ENCODE measurements at places on chromosomes 16 and 17.

DNA sequence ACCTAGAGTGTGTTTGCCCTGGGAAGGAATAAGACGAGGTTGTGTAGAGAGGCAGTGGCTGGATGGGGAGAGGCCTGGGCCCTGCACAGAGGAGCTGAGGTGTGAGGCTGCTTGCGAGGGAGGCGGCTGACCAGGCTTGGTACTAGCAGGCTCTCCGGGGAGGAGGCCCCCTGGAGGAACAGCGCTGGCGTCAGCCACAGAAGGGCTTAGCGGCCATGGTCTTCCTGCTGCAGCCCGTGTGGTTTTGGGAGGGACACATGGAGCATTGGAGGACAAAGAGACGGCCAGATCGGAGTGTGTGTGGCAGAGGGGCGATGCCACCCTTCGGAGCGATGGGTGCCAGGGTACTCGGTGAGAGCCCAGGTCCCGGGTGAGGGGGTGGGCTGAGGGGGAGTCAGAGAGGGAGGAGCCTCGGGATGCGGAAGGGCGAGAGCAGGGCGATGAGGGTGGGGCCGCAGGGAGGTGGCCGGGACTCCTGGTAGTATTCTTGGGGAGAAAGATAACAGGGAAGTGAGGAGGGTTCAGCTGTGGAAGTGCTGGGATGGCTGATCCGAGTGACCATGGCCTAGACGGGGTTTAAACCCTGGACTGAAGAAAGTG is 8.3 kb downstream of the BANP start:
- no peak for DNase-seq

DNA sequence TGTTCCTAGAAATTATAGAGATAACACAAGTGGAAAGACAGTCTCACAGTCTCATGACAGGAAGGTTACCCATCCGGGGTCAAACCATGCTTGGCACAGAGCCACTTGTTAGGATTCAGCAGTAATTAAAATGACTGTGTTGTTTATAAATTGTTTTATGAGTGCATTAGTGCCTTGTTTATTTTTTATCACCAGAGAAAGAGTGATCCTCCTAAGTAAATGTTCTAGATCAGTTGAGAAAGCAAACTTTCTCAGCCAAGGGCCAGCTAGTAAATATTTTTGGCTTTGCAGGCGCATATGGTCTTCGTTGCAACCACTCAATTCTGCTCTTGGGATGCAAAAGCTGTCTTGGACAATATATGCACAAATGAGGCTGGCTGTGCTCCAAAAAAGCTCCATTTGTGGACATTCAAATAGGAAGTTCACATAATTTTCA is 253.9 kb upstream of the CACNG5 start:
- DNase-seq: no peak

GRCh38 chr16:55242667-55243066 is 81.3 kb upstream of the IRX6 start:
- DNase-seq: no peak

- no peak for DNase-seq
Measured at GRCh38 chr16:88901718-88902337, 35.4 kb upstream of the PABPN1L start.

- no peak for DNase-seq
Measured at GRCh38 chr17:61799812-61800484, 63.4 kb downstream of the BRIP1 start.

- no peak for DNase-seq
Measured at GRCh38 chr16:81650982-81651562, 128.0 kb upstream of the PLCG2 start.

DNA sequence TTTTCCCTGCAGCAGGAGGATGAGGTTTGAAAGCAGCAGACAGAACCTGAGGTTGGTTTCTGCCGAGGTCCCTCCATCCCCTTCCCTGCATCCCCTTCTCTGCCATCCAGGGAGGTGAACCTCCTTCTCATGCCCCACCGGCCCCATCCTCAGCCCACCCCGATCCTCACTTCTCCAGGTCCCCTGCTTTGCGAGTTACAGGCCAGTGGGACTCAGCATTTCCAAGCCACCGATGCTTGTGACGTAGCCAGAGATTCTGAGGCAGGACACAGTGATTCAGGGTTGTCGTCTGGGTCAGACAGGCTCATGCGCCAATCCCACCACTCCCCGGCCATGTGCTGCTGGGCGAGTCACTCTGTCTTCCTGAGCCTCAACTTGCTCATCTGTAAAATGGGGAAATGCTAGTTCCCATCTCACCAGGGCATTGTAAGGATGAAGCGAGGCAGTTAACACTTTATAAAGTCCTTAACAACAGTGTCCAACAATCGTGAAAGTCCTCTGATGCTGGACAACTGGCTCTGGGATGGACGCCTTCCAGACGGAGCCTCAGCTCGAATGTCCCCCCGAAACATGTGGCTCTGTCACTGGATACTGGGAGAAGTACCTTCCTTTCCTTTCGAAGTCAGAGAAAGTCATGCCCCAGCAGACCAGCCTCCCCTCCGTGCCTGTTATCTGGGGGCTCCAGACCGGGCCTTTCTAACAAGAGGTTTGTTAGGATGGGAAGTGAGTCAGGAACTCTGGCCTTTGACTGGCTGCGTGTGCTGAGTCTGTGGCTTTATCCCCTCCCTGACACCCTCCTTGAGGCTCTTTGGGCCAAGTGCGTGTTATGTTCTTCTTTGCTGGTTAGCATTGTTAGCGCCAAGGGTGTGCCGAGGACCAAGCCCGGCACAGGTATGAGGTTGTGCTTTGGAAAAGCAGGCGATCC is 21.9 kb downstream of the SEC14L5 start:
- no peak for DNase-seq

GRCh38 chr17:74386386-74386785 is 19.1 kb downstream of the GPR142 start:
- no peak for DNase-seq

- no peak for DNase-seq
Measured at GRCh38 chr17:13384626-13385025, 217.1 kb downstream of the HS3ST3A1 start.

DNA sequence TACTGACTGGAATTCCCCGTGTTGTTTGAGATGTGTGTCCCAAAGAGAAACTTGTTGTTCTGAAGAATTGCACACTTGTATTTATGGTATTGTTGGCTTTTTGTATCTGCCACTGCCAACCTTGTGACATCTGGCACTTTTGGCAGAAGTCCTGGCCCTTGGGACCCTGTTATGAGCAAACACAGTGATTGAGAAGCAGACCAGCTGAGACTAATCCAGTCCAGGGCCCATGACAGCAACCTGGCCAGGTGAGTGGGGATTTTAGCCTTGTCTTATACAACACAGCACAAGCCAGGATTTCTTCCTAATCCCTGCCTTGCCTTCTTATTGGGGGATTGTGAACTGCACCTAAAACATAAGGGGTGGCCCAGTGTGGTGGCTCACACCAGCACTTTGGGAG is 80.0 kb downstream of the NTN1 start:
- DNase-seq: no peak

GRCh38 chr17:20281860-20282259 is 185.5 kb downstream of the LGALS9B start:
- no peak for DNase-seq

DNA sequence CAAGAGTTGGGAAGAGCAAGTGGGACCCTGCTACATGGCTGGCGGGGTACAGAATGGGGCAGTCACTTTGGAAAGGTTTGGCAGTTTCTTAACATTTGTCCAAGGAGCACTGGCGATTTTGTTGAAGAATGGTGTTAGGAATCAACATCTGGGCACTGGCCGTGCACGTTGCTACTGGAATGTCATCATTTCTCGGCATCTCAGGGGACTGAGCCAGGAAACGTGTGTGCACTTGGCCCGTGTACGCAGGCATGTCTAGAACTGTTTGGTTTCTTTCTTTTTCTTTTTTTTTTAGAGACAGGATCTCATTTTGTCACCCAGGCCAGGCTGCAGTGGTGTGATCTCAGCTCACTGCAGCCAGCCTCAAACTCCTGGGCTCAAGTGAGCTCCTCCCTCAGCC is 17.3 kb upstream of the FOXK2 start:
- DNase-seq: no peak

- DNase-seq: no peak
Measured at GRCh38 chr17:296906-297690, 55.5 kb downstream of the RPH3AL start.

DNA sequence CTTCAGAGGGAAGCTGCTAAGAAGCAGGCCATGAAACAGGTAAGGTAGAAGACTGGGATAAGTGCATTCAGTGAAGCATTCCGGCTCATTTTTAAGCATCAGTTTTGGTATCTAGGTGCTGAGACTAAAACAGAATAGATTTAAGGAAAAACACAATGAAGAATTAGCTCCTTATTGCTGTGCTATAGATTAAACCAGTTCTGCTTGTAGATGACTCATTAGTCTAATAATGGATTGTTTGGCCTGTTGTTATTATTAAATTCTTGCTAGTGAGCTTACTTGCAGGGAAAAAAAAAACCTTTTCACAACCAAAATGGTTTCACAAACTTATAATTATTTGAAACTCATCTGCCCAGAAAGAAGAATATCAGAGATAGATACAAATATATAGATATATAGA is 55.9 kb downstream of the NSRP1 start:
- no peak for DNase-seq

- no peak for DNase-seq
Measured at GRCh38 chr17:71327376-71328059, 793.3 kb upstream of the SOX9 start.

GRCh38 chr16:6382924-6383459 is 949.7 kb upstream of the RBFOX1 start:
- no peak for DNase-seq

GRCh38 chr17:32174889-32175288 is 32.6 kb downstream of the RHOT1 start:
- no peak for DNase-seq

DNA sequence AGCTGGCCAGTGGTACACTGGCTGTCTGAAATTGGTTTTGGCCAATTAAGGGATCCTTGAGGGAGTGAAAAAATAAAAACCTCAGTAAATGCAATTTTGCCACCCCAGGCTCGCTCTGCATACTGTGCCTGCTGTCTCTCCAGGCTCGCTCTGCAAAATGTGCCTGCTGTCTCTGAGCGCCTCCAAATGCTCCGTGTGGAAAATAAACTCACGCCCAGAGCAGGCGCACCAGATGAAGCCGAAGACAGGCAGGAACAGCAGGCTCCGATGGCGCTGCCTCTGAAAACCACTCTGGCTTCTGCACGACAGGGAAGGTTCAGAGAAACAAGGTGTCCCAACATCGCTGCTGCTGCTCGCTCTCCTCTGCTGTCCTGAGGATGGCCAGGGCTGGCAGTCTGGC is 29.1 kb downstream of the SNN start:
- DNase-seq: no peak

DNA sequence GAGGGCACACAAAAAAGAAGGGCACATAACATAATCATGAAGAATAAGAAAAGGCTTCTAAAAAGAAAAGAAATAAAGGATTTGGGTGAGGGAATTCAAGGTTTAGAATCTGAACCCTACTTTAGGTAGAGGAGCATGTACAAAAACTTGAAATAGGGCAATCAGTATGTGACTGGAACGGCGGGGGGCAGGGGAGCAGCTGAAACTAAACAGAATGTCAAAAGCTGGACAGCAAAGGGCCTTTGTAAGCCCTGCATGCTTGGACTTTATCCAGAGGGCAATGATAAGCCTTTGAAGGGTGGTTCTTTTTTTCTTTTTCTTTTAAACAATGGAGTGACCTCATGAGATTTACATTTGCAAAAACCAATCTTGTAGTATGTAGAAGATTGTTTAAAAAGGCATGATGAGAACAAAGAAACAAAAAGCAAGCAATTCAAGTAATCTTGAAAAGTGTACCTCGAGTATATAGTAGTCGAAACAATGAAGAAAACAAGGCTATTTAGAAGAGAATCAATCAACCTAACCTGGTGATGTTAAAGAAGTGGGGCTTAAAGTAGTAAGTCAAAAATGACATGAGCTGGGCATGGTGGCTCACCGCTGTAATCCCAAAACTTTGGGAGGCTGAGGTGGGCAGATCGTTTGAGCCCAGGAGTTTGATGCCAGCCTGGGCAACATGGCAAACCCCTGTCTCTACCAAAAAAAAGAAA is 46.7 kb upstream of the ANKFY1 start:
- DNase-seq: no peak

GRCh38 chr16:64292953-64293352 is 828.9 kb downstream of the CDH11 start:
- no peak for DNase-seq

- no peak for DNase-seq
Measured at GRCh38 chr16:2913603-2914002, 1.9 kb downstream of the FLYWCH1 start.

DNA sequence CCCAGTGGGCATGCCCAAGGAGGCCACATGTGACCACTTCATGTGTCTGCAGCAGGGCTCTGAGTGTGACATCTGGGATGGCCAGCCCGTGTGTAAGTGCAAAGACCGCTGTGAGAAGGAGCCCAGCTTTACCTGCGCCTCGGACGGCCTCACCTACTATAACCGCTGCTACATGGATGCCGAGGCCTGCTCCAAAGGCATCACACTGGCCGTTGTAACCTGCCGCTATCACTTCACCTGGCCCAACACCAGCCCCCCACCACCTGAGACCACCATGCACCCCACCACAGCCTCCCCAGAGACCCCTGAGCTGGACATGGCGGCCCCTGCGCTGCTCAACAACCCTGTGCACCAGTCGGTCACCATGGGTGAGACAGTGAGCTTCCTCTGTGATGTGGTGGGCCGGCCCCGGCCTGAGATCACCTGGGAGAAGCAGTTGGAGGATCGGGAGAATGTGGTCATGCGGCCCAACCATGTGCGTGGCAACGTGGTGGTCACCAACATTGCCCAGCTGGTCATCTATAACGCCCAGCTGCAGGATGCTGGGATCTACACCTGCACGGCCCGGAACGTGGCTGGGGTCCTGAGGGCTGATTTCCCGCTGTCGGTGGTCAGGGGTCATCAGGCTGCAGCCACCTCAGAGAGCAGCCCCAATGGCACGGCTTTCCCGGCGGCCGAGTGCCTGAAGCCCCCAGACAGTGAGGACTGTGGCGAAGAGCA is 4.4 kb downstream of the WFIKKN2 start:
- DNase-seq: no peak

DNA sequence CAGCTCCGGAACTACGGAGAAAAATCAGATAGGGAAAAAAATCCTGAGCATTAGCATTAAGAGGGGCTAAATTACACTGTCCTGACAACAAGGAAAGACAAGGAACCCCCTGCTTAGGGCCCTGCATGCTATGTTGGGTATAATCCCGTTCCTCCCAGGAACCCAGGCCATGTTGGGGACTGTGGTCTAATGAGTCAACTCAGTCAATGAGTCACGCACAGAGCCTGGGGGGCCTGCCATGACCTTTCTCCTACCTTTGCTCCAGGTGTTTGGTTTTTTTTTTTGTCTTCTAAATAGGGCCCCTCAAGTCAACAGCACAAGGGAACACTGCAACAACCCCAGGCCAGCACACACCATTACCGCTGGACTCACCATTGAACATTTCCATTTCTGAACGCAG is 8.9 kb upstream of the ZNF200 start:
- no peak for DNase-seq

DNA sequence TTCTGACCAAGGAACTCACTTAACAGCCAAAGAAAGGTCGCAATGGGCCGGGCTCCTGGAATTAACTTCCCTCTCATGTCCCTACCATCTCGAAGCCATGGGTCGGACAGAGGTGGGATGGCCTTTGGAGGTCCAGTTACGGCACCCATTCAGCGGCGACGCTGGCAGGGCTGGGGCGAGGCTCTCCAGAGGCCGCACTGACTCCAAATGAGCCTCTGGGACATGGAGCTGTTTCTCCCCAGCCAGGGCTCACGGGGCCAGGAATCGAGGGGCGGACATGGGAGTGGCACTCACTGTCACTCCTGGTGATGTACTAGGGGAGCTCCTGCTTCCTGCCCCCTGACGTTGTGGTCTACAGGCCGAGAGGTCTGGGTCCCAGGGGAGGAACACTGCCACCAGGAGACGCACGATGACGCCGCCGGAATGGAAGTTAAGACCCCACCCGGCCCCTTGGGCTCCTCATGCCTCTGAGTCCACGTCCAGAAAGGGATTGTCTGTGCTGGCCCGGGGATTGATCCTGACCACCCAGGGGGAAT is 60.7 kb upstream of the METRNL start:
- no peak for DNase-seq

- no peak for DNase-seq
Measured at GRCh38 chr16:70258946-70259345, 7.2 kb upstream of the EXOSC6 start.
